AG09319 (cell line): ENCODE measurements at places on chromosomes 5 and 9.

DNA sequence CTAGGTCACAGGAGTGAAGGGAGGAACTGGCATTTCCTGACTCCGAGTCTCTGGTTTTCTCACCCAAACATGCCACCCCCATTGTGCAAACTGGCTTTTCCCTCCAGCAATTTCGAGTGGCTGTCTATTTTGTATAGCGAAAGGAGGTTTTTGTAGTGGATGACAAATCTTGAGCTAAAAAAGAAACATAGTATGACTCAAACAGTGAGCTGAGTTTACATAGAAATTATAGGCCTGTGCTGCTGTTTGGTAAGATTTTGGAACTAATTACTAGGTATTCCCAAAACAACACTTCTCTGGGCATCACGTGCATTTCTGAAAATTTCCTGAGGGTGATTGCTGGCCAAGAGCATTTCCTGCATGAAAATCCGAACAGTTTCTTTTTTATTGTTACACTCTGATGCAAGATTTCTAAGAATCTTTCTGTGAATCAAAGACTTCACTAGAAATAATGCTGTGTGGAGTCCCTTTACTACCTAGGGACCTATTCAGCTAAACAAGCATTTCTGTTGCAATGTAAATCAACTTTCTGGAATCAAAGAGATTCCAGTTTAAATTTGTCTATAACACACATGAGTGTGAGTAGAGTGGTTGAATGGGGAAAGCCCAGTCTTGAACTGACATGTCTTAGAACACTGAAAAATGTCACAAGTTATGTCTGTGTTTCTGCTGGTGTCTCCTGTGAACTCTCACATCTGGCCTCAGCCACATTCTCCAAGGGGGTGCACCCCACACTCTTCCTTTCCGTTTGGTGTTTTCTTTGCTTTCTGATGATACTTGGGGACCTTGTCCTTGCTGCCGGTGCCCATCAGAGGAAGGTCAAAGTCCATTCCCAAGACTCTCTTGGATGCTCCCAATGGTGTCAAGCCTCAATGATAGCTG is 33.3 kb upstream of the DAPK1 start:
- peak; percentile 2 for DNase-seq

GRCh38 chr5:120614531-120615180 is 150.6 kb downstream of the PRR16 start:
- DNase-seq, result peak; percentile 28

GRCh38 chr9:126157826-126158587 is 168.6 kb upstream of the MVB12B start:
- DNase-seq, result no peak

DNA sequence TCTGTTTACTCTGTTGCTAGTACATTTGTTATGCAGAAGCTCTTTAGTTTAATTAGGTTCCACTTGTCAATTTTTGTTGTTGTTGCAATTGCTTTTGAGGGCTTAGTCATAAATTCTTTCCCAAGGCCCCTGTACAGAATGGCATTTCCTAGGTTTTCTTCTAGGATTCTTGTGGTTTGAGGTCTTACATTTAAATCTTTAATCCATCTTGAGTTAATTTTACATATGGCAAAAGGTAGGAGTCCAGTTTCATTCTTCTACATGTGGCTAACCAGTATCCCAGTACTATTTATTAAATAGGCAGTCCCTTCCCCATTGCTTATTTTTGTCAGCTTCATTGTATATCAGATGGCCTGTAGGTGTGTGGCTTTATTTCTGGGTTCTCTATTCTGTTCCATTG is 792.4 kb downstream of the PTPRD start:
- DNase-seq, result no peak

DNA sequence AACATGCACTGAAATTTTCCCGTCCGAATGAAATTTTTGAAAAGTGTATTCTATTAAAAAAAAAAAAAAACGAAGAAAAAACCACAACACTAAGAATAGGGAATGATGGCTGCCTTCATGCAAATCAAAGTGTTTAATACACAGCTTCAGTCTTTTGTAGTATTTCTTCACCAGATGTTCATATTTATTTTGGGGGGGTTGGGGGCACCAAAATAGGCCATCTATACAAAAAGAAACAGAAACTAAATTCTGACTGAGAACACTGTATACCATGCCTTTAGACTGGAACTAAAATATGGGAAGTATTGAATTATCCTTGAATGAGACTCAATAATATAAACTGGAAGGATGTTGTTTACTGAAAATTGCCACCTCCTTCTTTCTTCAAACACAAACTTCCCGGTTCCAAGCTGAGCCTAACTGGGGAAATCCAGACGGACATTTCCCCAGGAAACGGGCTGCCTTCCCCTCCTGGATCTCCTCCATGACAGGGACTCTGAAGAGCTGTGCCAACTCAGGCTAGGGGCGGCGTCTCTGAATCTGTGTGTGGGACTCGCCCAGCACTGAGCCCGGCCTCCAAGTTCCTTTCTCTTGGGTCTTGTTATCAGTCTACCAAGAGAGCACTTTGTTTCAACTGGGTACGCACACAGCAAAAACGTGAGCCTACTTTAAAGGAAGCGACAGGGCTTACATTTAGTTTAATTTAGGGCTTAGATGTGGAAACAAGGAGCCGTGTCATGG is 511.3 kb upstream of the ADAMTS16 start:
- DNase-seq, result no peak
